ENCODE measurements at places on chromosomes 5 and 9. TPM values are rescaled to one million over a fixed set of nuclear protein-coding genes. Genes with fewer than 3 reads are reported as not detected.

GRCh38 chr9:112831969-112832368 is 58.7 kb downstream of the SLC46A2 start:
- DNase-seq, result no peak

- DNase-seq, result no peak
Observed at GRCh38 chr9:137564134-137564533, 12.5 kb downstream of the MRPL41 start.

DNA sequence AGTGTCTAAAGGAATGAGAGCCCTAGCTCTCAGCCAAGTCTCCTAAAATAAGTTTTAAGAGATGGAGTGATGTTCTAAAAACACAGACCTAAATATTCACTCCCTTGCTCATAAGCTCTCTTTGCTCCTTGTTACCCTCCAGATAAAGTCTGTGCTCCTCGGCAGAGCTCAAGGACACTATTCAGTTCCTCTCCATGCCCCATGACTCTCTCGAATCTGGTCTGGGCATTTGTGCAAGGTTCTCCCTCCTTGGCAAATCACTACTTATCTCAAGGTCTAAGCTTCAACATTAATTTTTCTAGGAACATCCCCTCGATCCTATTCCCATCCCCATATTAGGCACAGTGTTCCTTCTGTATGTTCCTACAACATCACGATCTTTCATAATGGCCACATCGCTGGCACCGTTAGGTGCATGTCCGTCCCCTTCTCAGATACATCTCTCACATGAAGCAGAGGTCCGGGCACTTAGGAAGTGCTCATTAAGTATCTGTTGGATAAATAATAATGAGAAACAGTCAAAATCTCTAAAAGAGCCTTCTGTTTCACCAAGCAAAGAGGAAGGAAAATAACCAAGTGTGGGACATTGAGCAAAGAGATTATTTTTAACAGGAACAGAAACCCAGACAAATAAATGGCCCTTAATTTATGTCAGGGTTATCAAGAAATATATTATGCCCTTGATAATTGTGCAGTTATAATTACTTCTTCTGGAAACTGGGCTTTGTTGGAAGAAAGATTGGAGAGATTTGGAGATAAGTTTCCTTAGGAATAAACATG is 85.9 kb upstream of the HTR4 start:
- no peak for DNase-seq

DNA sequence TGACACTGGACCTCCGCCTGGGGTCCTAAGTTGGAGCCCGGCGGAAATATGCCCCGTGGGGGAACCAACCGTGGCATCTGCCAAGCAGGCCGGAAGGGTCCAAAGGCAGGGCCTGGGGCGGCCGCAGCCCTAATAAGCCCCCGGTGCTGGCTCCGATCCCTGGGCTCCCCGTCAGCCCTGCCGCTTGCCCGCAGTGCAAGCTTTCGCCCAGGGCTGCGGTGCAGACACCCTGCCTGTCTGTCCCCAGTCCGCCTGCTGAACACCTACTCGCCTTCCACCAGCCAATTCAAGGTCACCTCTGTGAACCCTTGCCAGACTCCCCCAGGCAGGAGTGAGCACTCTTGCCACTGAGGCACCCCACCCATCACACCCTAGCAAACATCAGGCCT is 502 bp upstream of the PTGR1 start:
- DNase-seq, result no peak

DNA sequence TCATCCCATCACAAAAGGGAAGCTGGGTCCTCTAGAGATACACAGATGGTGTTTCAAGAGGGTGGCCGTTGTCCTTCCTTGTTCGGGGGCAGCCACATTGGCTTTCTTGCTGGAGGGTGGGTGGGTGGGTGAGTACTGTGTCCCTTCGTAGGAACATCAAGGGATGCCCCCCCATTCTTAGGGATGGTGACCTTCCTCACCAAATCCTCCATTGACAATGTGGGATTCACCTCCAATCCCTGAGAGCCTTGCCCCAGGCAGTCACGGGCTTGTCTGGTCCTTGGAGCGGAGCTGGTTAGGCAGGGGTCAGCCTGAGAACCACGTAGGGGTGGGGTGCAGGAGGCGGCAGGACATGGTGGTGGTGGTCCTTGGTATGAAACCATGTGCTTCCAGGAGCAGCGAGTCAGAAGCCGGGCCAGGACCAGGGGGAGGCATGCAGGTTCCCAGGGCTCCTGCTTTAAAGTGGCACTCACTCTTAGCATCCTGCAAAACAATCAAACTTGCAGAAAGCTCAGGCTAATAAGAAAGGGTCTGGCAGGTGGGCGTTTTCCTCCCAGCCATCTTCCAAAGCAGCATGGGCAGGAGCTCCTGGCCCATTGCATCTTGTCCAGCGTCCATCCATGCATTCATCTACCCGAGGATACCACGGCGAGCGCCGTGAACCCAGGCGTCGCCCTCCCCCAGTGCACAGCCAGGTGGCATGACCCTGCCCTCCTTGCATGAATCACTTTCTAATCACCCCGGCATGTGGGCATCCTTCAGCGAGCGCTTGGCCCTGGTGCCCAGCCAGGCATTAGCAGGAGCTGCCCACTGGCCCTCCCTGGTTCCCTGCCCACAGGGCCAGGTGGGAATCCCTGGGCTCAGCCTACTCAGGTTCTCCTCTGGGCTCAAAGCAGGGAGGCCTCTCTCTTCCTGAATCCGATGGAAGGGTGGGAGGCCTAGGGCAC is 76.4 kb downstream of the NTNG2 start:
- no peak for DNase-seq

SECISBP2 gene
- 10.0 TPM for total RNA-seq

TAF11L13 gene
- total RNA-seq, result not detected
